ENCODE measurements at places on chromosomes 13 and 19. TPM values are rescaled to one million over a fixed set of nuclear protein-coding genes. Genes with fewer than 3 reads are reported as not detected.

DNA sequence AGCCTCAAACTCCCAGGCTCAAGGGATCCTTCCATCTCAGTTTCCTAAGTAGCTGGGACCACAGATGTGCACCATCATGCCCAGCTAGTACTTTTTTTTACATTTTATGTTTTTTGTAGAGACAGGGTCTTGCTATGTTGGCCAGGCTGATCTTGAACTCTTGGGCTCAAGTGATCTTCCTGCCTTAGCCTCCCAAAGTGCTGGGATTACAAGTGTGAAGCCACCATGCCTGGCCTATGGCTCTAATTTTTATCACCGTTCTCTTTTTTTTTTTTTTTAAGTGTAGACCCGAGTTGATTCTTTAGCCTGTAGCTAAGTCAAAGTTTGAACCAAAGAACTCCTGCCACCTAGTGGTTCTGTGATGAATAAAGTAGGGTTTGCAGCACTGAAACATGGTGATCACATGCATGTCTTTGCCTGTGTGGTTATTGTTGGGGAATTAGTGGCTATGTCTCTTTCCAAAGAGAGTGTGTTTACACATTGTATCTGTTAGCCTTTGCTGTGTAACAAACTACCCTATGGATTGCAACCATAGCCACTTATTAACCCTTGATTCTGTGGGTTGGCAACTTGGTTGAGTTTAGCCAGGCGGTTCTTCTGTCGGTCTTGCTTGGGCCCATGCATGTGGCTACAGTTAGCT is 11.6 kb downstream of the NFILZ start:
- no peak for DNase-seq

DNA sequence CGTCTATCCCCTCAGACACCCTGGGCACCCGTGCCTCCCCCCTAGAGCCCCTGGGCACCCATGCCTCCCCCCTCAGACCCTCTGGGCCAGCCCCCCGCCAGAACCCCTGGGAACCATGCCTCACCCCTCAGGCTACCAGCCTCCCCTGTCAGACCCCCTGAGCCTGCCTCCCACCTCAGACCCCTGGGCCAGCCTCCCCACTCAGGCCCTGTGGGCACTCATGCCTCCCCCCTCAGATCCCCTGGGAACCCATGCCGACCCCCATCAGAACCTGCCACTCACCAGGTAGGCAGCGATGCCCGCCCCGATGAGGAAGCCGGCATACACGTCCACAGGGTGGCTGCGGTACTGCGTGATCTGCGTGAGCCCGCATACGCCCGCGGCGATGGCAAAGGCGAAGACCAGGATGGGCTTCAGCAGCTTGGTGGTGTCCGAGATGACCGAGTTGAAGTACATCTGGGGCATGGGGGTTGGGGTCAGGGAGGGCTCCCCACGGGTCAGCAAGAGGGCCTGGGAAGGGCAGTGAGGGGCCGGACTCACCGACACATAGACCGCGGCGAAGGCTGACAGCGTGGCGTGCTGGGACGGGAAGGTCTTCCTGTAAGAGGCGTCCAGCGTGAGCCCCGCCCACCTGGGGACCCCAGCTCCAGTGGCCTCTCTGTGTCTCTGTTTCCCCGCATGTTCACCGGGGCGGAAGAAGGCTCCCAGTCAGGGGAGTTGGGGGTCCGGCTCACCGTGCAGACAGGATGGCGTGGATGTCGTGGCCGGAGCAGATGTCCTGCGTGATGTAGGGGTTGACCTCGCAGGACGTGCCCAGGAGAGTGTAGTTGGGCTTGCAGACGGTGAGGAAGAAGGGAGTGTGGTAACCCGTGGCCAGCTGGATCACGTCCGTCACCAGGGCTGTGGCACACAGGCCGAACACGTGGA is 7.3 kb downstream of the PLPPR3 start:
- DNase-seq: no peak

The EXOC3L2 gene
- total RNA-seq: 4.9 TPM

The ZNF878 gene
- 0.27 TPM for total RNA-seq

DNA sequence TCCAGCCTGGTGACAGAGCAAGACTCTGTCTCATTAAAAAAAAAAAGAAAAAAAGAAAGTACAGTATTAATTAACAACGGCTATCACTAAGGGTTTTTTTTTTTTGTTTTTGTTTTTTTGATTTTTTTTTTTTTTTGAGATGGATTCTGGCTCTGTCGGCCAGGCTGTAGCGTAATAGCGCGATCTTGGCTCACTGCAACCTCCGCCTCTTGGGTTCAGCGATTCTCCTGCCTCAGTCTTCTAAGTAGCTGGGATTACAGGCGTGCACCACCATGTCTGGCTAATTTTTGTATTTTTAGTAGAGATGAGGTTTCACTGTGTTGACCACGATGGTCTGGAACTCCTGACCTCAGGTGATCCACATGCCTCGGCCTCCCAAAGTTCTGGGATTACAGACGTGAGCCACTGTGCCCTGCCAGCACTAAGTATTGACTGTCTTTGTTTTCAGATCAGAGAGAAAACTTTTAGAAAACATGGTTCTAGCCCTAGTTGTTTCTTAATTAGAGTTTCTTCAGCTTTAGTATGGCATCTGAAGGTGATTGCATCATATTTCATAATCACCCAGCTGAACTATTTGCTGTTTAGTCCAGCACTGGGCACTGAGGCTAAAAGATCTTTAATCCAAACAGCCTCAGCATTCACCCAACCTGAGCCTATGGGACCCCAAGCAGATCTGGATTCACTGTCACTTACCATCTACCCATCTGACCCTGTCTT is 2.7 kb upstream of the GATAD2A start:
- no peak for DNase-seq

The TMEM145 gene
- total RNA-seq: not detected

GRCh38 chr19:56476651-56477428 is at the start of gene ZNF667:
TSS of gene ZNF667 (minus strand) at chr19:56477345. CDS start at chr19:56462370, 14,975 bp downstream.
- DNase-seq: peak; percentile 71

DNA sequence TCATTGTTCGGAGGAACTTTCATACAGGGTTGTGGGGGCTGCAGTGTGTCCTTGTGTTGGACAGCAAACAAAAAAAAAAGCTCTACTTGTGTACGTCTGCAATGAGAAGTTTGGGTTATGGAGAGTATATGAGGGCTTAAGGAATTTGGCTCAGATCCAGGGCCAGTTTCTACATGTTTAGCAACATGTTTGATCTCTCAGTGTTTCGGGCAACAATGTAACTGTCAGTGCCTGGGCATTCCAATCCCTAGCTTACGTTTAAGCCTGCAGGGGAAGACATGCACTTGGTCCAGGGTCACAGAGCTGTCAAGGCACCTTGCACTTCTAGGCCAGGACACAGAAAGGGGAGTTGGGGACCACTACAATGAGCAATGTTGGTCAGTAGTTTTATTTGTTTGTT is 13.9 kb downstream of the ZNF543 start:
- DNase-seq: no peak

DNA sequence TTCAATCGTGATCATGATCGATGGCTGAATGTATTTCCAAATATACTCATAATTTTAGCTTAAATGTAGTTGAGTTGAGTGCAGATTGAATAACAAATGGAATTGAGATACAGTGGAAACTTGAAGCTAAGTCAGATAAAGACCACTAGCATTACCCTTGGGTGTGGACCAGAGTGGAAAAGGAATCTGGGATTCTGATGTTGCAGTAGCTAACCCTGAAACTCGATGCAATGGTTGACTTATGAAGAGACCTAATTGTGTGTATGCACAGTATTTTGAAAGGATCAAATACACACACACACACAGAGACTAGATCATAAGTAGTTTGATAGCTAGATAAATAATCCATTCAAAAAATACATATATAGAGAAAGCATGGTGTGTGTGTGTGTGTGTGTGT is 135.8 kb downstream of the RXFP2 start:
- DNase-seq: no peak

DNA sequence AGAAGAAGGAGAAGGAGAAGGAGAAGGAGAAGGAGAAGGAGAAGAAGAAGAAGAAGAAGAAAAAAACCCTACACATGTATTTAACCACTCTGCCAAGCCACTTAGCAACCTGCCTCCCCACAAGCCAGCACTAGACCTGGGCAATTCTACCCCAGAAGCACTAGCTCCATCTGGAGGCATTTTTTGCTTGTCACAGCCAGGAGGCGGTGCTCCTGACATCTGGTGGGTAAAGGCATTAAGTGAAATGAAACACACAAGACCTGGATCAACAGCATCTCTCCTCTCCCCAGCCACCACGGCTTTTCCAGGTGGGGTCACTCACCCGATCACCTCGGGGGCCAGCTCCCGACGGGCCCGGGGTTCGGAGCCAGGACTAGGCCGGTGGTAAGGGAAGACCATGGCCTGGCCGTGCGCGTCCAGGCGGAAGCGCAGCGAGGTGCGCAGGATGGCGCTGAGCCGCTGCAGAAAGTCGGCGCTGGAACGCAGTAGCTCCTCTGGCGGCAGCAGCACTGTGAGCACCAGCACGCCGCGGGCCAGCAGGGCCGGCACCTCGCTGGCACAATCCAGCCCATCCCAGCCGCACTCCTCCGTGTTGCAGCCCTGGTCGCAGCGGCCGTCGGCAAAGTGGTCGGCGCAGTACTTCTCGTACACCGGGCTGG is 26.9 kb downstream of the NOTCH3 start:
- no peak for DNase-seq

GRCh38 chr13:47038188-47038587 is 141.3 kb upstream of the HTR2A start:
- DNase-seq: no peak

The CTXN1 gene
- total RNA-seq: 1.5 TPM

DNA sequence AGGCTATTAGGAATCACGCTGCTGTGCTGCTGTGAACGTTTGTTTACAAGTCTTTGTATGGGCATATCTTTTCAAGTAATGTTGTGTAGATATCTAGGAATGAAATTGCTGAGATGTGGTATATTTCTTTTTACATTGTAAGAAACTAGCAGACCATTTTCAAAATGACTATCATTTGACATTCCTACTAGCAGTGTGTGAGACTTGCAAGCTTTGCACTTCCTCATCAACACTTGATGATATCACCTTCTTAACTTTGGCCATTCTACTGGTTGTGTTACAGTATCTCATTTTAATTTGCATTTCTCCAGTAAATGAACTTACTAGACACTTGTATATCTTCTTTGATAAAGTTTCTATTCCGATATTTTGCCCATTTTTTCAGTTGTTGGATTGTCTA is 12.1 kb downstream of the METTL21C start:
- DNase-seq: no peak

DNA sequence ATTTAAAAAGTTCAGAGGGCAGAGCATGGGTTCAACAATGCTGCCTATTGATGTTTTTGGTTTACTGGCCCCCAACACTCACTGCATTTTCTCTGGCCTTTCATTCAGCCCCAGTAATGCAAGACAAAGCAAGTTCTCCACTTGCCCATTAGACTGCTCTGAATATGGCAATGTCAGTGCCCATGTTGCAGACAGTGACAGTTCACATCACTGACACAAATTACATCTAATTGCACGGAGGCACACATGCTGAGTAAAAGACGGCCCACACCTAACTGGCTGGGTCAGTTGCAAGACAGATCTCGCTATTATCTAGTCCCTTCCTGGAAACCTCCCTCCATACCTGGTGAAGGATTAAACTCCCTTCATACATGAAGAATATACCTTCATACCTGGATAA is 54.0 kb downstream of the ENOX1 start:
- no peak for DNase-seq

The APOC4 gene
- total RNA-seq: not detected

- DNase-seq: no peak
Measured at GRCh38 chr19:3769494-3769893, 2.5 kb downstream of the RAX2 start.

The KLF1 gene
- 1.1 TPM for total RNA-seq

DNA sequence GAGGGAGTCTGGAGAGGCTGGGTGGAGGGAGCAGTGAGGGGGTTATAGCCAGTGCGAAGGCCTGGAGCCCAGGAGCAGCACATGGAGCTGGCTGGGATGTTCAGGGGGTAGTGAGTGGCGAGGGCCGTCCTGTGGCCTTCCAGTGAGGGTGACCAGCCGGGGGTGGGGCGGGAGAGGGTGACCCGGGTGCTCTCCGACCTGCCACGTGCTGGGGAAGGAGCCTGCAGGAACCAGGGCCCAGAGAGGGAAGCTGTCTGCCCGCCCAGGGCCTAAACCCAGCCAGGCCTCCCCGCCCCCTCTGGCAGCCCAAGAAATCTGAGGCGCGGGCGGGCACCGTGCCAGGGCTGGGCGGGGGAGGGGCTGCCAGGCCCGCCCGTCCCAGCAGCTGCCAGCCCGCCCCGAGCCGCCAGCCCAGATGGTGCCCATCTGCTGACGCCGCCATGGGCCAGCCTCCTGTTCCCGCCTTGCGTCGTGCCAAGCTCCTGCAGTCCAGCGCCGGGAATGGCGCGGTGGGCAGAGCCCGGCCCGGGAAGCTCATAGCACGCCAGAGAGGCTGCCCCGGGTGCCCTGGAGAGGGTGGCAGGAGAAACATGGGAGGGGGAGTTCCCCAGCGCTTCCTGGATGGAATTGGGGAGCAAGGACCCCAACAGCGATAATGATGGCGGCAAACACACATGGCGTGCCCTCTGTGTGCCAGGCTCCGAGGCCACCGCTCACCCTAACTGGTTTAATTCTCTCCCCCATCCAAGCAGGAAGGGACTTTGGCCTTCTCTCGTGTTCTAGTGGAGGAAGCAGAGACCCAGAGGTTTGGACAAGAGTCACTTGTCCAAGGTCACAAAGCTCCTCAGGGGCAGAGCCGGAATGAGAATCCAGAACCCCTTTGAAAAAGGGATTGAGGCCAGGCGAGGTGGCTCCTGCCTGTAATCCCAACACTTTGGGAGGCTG is 21.5 kb downstream of the NFIC start:
- peak; percentile 90 for DNase-seq
